ENCODE measurements at places on chromosomes 6 and 20.

DNA sequence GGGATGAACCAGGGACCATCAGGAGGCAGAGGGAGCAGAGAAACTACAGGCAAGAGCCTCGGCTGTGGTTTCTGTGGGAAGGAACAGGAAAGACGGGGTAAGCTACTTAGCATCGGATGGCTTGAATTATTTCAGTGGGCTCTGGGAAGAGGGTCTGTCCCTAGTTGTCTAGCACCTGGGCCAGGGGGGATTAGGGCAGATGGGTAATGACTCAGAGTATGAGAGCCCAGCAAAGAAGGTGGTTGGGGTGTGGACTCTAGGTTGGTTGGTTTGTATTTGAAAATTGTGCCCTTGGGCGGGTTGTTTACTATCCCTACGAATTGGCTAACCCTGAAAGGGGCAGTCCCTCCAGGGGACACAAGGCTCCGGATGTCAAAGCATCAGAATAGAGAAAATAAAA lies 148.5 kb upstream of the TAB2 start:
- DNase-seq = no peak

DNA sequence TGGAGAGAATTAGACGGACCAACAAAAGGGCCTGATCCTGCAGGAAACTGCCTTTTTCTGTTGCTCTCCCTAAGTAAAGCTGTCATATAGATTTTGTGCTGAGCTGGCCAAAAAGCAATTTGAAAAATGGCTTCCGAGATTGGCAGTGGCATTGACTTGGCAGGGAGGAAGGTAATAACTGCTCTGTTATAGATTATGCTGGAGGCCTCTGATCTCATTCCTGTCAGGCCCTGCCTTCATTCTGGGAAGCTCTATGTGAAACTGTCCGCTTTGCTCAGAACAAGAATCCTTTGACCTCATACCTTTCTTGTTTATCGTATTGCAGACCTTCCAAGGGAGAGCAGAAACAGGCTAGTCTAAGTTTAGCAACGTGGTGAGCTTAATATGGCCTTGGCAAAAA lies 234.4 kb downstream of the PHACTR1 start:
- DNase-seq = no peak

GRCh38 chr6:83096791-83097190 lies 29.3 kb downstream of the DOP1A start:
- no peak for DNase-seq

DNA sequence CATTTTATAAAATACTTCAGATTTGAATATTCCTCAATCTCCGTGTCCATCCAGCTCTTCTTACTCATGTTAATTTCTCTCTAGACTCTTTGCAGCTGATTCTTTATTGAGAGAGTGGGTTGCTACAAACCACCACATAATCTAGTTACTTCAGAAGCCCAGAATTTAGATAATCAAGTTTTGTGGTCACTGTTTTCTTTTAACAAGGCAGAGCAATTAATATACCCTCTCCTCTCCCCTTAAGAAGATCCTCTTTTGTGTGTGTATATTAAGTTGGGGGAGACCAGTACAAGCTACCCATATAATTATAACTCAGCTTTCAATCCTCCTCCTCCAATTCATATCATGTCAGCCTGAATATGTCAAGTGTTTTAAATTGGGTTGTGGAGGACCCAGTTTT lies 95.1 kb downstream of the IRAK1BP1 start:
- no peak for DNase-seq
